ENCODE measurements at places on chromosomes 12 and 14.

GRCh38 chr14:64038841-64039542 lies 186.2 kb downstream of the SYNE2 start:
- no peak for DNase-seq

DNA sequence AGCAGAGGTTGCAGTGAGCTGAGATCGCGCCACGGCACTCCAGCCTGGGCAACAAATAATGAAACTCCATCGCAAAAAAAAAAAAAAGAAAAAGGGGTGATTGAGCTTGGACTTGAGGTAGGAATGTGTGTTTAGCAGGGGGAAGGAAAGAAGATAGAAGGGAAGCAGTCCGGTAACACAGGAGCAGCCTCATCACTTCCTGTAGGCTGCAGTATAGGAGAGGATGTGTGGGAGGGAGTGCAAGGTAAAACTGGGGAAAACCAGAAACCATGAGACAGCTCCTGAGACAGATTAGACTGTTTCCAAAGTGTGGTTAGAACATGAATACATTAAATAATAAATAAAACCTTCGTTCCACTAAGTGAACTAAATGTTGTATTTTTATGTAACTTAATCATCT lies 49.2 kb downstream of the FGD4 start:
- no peak for DNase-seq

DNA sequence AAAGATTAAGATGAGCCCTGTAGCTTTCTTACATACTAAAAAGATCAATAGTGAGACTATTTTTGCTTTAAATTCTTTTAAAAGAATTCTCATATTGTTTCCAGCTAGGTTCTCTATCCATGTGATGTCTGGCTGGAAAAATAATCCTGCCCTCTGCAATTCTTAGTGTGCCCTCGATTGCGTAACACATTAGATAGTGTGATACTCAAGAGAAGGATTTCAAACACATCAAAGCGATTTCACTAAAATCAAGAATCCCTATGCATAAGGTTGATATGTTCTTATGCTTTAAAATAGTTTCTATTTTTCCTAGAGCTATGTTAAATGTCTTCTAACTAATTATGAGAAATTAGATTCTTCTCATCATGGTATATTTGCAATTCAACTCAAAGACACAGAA lies 127.3 kb upstream of the PLEKHA5 start:
- DNase-seq: no peak

GRCh38 chr12:71478270-71478669 lies 38.7 kb downstream of the LGR5 start:
- DNase-seq: no peak

DNA sequence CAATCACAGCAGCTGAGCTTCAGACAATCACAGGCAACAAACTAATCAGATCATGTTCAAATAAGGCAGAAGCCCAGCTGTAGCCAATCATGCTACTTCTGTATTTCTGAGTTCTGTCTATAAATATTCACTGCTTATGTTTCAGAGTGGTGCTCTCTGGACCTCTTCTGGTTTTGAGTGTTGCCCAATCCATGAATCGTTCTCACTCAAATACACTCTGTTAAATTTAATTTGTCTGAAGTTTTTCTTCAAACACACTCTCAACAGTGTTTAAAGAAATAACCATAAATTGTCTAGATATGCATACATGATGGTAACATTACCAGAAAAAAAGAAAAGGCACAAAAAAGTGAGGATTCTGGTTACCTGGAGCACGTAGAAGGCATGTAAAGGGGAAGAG lies 77.9 kb upstream of the BBS10 start:
- DNase-seq: no peak

DNA sequence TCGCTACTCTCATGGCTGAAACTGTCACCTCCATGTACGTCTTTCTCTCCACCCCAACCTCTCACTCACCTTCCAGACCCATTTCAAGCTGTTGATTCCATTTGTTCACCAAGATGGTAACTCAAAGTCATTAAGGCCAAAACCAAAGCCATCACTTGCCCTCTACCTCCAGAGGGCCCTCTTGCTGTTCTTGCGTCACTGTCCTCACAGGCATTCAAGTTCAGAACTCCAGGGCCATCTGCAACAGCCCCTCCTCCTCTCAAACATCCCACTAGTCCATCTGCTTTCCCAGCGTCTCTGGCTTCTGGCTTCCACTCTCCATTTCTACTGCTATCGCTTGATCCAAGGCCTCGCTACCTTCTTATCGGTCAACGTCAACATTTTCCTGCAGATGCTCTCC lies 74.5 kb downstream of the VWF start:
- DNase-seq: peak; percentile 16

DNA sequence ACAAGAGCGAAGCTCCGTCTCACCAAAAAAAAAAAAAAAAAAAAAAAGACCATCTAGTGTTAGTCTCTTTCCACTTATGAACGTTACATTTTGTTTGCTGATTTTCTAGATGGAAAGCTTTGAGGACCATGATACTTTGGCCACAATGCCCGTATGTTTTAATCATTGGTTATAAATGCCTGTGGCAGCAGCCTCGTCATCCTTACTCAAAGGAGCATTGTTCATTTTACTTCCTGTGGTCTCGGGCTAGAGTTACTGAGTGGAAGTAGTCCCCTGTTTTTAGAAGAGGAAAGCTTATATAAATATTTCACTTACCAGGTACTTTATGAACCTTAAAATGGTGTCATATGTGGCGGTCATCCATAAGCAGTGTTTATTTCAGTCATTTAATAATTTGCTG lies 359.9 kb downstream of the AEBP2 start:
- DNase-seq: no peak

DNA sequence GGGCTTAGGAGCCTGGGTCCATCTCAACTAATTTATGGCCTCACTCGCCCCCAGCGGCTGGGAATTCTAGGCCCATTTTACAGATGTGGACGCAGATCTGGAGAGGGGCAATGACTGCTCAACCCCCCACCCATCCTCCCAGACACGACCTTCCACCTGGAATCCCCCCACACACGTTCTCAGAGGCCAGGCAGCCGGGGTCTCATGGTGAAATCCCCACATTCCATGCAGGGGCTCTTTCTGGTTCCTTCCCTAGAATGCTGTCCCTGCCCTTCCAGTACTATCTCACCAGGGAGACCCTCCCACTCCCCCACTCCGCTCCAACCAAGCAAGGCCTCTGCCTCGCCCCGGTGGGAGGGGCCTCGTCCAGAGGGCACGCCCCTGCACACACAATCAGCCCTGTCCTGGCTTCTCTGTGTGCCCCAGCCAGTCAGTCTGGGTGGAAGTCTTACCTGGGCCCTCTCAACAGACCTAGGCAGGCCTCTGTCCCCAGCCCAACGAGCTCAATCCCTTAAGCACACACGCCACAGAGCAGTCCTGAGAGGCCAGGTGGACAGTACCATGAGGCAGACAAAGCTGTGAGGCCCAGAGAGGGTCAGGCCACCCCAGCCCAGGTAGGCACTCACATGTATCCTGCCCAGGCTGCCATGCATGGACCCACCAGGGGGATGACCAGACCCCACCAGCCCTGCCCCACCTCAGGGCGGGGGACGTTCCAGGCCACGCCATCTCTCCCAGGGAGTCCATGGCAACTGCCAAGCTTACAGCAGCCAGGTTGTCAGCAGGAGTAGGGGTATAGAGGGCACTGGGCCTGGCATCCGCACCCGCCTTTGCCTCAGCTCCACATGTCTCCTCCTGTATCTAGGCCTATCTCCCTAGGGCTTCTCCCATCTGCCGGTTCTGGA lies 1.3 kb upstream of the ANKRD9 start:
- peak; percentile 41 for DNase-seq

DNA sequence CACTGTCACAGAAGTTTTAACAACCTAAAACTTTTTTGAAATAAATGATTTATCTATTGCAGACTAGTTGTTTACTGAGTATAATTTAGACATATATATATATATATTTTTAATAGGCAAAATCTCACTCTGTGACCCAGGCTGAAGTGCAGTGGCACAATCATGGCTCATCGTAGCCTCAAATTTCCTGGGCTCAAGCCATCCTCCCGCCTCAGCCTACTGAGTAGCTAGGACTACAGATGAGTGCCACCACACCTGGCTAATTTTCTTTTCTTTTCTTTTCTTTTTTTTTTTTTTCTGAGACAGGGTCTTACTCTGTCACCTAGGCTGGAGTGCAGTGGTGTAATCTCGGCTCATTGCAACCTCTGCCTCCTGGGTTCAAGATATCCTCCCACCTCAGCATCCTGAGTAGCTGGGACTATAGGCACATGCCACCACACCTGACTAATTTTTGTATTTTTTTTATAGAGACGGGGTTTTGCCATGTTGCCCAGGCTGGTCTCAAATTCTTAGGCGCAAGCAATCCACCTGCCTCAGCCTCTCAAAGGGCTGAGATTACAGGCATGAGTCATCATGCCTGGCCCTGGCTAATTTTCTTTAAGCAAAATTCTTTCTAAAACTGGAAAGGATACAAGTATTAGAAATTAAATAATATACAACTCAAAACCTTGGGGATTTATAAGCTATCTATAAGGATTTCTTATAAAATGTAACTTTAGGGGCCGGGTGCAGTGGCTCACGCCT lies 23.1 kb downstream of the EEA1 start:
- DNase-seq: no peak

GRCh38 chr12:104435175-104435574 lies 21.6 kb upstream of the CHST11 start:
- DNase-seq: no peak

- DNase-seq: no peak
These were observed 196.0 kb upstream of the EEA1 start for GRCh38 chr12:93125126-93125525.

GRCh38 chr12:73465106-73465505 lies 1072.5 kb upstream of the ATXN7L3B start:
- no peak for DNase-seq
